ENCODE measurements at places on chromosomes 5 and 9.
A peak's percentile ranks its signal among the peaks of the same experiment; 100 is the strongest.

DNA sequence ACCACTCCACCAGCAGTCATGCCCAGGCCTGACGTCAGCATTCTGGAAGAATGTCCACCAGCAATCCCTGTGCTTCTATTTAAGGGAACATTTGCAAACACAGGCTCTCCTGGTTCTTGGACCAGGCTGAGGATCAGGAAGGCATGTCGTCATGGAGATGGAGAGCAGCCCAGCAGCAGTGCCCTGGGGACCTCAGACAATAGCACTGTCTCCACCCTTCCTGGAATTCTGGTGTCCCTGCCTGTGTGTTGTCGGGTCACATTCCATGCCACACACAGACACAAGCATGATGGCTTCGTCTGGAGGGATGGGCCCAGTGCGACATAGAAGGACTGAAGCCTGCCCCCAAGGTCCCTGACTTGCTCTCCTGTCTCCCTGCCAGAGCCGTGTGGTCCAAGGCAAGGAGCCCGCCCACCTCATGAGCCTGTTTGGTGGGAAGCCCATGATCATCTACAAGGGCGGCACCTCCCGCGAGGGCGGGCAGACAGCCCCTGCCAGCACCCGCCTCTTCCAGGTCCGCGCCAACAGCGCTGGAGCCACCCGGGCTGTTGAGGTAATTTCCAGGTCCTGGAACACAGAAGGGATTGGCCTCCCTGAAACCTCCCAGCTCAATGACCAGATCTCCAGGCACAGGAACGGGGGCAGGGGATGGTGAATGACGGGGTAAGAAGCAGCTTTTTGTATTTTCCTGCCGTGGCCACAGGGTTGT lies 43.8 kb downstream of the STOM start:
- DNase-seq = peak; percentile 84

DNA sequence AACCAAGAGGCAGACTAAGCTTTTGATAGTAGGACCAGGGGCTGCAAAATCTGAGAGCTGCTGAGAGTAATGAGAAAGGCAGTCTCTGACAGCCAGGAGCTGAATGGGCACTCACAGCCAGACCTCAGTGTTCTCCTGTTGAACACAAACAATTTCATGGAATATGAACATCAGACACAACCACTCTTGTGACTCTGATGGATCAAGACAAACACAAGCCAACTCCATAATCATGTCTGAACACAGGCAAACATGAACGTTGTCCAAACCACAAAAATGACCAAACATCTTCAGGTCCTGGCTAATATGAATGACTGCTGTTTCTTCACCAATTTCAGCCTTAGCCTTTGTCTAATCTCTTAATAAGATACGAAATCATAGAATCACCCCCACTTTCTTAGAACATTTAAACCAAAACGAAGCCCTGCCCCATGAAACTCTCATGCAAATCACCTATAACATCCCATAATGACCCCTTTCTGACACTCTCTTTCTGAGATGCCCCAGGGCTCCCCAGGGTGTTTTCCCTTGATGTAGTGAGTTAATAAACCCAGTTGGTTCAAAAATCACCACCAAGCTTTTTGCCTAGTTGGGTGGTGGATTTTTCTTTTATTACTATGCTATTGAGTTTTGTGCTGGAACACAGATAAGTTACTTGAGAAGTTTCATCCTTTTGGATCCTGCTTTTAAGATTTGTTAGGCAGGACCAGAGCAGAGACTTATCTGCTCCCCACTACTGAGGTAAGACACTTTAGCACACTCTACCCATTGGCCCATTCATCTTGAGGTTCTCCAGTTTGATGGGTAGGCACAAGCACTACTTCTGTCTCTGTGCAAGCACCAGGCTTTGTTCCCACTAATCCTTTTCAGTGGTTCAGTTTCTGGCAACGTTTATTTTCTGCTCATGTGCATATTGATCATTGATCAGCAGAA lies 5.9 kb upstream of the ERAP2 start:
- no peak for DNase-seq

- DNase-seq = no peak
Observed at GRCh38 chr5:167128581-167128980, 1162.9 kb upstream of the WWC1 start.

GRCh38 chr9:16459421-16460148 lies 410.9 kb downstream of the BNC2 start:
- DNase-seq = no peak

GRCh38 chr9:35395706-35396101 lies 94.2 kb upstream of the RUSC2 start:
- DNase-seq = no peak
